T-helper 2 cell treated with Interferon-gamma antibody and Interleukin-4, amounts not matched to agents 5 μg/mL and 100 μg/mL, for 36 hours (primary cell): ENCODE measurements at places on chromosomes 11 and 22.

DNA sequence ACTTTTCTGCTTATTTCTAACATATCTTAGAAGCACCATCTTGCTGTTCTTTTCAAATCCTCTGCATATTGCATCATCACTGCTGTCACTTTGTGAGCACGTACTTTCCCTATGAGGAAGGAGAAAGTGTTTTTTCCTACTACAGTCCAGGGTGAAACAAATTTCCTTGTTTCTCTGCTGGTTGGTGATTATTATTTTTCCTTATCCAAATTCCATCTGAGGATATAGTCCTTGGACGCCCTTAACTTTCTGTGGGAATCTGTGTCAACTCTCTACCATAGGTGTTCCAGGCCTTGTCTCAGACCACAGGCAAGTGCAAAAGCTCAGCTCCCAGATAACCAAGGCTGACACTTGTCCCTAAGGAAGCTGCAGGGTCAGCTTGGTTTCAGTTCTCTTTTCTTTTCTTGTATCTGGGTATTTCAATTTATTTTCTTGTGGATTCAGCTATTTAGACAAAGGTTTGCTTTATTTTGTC, 29.4 kb upstream of the LYVE1 start:
- no peaks in the 10 kb centered on the region for H3K27me3 ChIP-seq
- H3K27ac ChIP-seq, result no peak overlapping the region
- H3K4me1 ChIP-seq, result peaks cover 3% of the 10 kb centered on the region
- H3K36me3 ChIP-seq, result no peaks in the 10 kb centered on the region

- no peak overlapping the region for H3K4me3 ChIP-seq
- no peak overlapping the region for H3K27ac ChIP-seq
- no peaks in the 10 kb centered on the region for H3K27me3 ChIP-seq
- no peaks in the 10 kb centered on the region for H3K4me1 ChIP-seq
Observed at GRCh38 chr11:103773059-103773458, 263.4 kb upstream of the DDI1 start.

DNA sequence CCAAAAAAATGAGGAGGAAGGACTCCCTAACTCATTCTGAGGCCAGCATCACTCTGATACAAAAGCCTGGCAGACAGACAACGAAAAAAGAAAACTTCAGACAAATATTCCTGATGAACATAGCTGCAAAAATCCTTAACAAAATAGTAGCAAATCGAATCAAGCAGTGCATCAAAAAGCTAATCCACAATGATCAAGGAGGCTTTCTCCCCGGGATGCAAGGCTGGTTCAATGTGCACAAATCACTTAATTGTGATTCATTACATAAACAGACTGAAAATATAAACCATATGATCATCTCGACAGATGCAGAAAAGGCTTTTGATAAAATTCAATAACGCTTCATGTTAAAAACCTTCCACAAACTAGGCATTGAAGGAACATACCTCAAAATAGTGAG, 16.4 kb downstream of the MTMR2 start:
- no peaks in the 10 kb centered on the region for H3K36me3 ChIP-seq
- DNase-seq, result no peak
- H3K4me1 ChIP-seq, result peaks cover 2% of the 10 kb centered on the region
- H3K27me3 ChIP-seq, result no peaks in the 10 kb centered on the region
- H3K4me3 ChIP-seq, result no peak overlapping the region

DNA sequence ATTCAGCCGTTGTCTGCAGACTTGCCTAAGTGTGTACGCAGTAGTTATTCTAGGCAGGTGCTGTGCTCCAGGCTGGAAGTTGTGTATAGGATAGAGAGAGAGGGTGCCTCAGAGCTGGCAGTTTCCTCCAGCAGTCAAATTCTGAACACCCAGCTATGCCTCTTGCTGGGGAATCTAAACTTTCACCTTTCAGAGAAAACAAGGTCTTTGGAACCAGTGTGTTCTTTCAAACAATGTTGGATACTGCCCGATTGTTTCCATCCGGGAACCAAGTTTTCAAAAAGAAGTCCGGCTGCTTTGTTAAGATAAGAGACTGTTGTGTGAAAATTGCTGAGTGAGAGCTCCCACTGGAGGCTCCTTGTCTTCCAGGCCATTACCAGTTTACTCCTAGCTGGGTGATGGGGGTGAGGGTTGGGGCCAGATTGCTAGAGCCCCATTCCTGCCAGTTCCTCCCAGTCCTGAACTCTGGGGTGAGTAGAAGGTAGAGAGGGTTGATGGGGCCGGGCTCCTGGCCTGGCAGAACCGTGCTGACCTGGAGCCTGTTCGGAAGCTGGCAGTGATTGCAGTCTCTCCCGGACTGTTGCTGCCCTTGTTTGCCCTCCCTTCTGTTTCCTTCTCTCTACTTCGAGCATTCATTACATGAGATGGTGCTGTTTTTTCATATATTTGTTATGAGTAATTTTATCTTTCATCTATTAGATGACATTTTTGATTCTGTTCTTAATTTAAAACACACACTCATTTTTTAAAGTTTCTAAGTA, 150.2 kb downstream of the TEAD1 start:
- peaks cover 72% of the 10 kb centered on the region for H3K27me3 ChIP-seq
- no peak for DNase-seq
- H3K4me3 ChIP-seq, result no peak overlapping the region

GRCh38 chr11:45501392-45502225, 163.8 kb downstream of the CHST1 start:
- H3K27ac ChIP-seq, result no peak overlapping the region
- no peaks in the 10 kb centered on the region for H3K4me1 ChIP-seq
- H3K4me3 ChIP-seq, result no peak overlapping the region
- DNase-seq, result no peak

DNA sequence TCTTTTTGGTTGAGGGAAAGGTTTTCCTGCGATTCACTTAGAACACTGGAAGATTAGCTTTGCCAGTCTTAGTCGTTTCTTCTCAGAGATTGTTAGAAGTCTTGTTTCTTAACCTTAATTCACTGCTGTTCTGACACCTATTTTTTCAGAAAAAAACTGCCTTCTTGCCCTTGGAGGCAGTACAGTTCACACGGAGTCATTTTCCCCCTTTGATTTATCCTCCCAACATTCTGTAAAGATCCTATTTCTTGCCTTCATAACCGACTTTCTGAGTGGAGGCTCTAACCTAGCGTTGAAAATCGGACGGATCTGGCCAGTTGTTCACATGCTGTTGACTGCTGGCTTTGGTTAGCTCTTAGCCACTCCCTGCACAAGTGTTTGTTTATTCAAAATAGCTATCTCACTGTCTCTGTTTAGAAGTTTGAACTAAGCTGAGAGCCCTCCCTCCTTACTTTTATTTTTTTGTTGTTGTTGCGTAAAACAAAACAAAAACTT, 737 bp downstream of the BCL2L13 start:
- peak overlapping the region; percentile 91 for H3K4me3 ChIP-seq
- H3K36me3 ChIP-seq, result peaks cover 11% of the 10 kb centered on the region
- DNase-seq, result no peak
